Stimulated activated CD8-positive, alpha-beta memory T cell treated with anti-CD3 and anti-CD28 coated beads, Interleukin-15, amount 100 ng/mL, for 24 hours (primary cell): ENCODE measurements at places on chromosomes 5 and 9.

DNA sequence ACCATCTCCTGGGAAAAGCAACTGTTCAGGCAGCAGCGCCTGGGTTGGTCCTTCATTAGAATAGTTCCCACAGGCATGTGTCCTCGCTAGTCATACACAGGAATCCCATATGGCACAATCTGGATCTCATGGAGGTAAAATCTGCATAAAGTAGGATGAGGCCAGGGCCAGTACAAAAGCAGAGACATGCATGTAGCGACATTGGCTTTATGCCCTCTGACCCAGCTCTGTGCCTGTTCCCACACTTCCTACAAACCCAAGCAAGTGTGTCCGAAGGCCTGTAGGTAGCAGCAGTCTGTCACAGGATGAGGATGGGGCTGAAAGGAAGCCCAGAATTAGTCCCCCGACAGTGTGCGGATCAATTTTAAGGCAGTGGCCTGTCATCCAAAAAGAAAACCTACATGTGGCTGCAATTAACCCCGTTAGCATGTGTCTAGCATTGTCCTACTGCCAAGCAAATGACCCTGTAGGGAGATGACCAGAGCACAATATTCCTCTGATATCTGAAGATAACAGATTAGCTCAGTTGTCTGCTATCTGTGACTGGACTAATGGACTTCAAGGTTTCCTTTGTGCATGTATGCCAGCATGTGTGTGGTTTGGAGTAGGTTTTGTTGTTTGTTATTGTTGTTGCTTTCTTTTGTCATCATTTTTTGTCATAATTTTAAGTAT is 178.8 kb downstream of the TMEM161B start:
- no peak for DNase-seq

DNA sequence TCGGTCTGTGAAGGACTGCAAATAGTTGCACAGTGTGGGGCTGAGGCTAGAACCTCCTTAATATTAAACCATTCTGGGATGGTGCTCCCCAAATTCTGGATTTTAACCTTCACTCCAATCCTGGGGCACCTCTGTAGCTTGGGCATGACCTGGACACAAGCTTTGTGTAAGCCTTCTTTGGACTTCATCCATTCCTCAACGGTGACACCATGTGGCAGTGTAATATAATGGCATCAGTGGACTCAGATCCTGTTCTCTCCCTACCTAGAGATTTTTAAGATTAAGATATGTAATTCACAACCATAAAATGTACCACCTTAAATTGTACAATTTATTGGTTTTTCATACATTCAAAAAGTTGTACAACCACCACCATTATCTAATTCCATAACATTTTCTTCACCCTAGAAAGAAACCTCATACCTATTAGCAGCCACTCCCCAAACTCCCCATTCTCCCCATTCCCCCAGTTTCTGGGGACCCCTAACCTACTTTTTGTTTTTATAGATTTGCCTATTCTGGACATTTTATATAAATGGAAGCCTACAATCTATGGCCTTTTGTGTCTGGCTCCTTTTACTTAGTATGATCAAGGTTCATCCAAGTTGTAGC is 4.8 kb upstream of the PLGRKT start:
- no peak for DNase-seq

- DNase-seq: no peak
Observed at GRCh38 chr5:172635038-172635437, 6.0 kb upstream of the NEURL1B start.

GRCh38 chr5:89301321-89302025 is 418.5 kb upstream of the MEF2C start:
- DNase-seq: no peak

GRCh38 chr5:1341863-1342262 is 3.0 kb downstream of the CLPTM1L start:
- no peak for DNase-seq
